ENCODE measurements at places on chromosomes 5 and 9. TPM values are rescaled to one million over a fixed set of nuclear protein-coding genes. Genes with fewer than 3 reads are reported as not detected.

The PHF24 gene
- 0.68 TPM for total RNA-seq

The FAM221B gene
- not detected for total RNA-seq

The TMEM252 gene
- total RNA-seq = not detected

The ENTPD2 gene
- 3.1 TPM for total RNA-seq

The HMMR gene
- total RNA-seq = 0.34 TPM

The COL27A1 gene
- total RNA-seq = 3.1 TPM

The FAM151B gene
- 2.8 TPM for total RNA-seq

The GZMA gene
- not detected for total RNA-seq

The RANBP3L gene
- not detected for total RNA-seq

The TMEM215 gene
- total RNA-seq = not detected

The PCDHGA12 gene
- 2.2 TPM for total RNA-seq

The SLC36A2 gene
- not detected for total RNA-seq

The PCDHGA2 gene
- total RNA-seq = 1.00 TPM

The GABRA1 gene
- total RNA-seq = not detected

The FOXD4L6 gene
- under 0.01 TPM for total RNA-seq

The STK32A gene
- total RNA-seq = 3.1 TPM

The CACFD1 gene
- 4.8 TPM for total RNA-seq

The CAVIN4 gene
- 0.43 TPM for total RNA-seq

The PRDM9 gene
- under 0.01 TPM for total RNA-seq

All from nasal cavity respiratory epithelium epithelial cell of viscerocranial mucosa (primary cell).